ENCODE measurements at places on chromosomes 5 and 9. TPM values are rescaled to one million over a fixed set of nuclear protein-coding genes. Genes with fewer than 3 reads are reported as not detected.

- no peak for DNase-seq
Observed at GRCh38 chr5:163772241-163772640, 266.8 kb downstream of the MAT2B start.

- no peak for DNase-seq
Observed at GRCh38 chr9:112396872-112397271, 17.0 kb downstream of the HSDL2 start.

DNA sequence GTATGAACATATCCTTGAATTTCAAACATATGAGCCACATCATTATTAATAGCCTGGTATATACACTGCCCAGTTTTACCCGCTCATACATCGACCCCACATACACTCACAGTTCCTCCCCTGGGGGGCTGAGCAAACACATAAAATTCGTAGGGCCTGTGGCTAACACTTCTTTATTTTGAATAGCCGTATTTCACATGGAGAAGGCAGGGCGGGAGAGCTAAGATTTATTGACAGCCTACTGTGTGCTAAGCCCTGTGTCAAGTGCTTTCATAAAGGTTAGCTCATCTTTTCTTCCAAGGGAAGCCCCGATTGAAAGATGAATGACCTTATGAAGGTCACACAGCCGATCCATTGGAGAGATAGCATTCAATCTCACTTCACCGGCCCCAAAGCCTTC, 134.4 kb downstream of the ENC1 start:
- DNase-seq, result no peak

PCDHA1 gene
- 0.42 TPM for total RNA-seq

C9 gene
- not detected for total RNA-seq

SH2D3C gene
- total RNA-seq, result not detected

F2RL2 gene
- total RNA-seq, result 0.39 TPM

Measured in Daoy (cell line).